ENCODE measurements at places on chromosomes 1 and 21.

- DNase-seq: no peak
Observed at GRCh38 chr1:219209578-219209977, 35.9 kb downstream of the LYPLAL1 start.

DNA sequence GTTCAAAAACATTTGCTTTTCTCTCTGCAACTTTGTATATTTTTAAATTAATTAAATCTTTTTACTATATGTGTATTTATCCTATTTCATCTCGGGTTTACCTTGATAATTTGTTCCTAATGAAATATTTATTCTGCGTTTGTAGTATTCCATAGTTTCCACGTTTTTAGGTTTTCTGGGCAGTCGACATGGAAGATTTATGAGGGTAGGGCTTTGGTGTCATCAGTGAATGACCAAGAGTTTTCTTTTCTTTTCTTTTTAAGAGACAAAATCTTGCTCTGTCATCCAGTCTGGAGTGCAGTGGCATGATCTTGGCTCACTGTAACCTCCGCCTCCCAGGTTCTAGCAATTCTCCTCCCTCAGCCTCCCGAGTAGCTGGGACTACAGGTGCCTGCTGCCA lies 17.2 kb upstream of the ZNF669 start:
- no peak for DNase-seq

DNA sequence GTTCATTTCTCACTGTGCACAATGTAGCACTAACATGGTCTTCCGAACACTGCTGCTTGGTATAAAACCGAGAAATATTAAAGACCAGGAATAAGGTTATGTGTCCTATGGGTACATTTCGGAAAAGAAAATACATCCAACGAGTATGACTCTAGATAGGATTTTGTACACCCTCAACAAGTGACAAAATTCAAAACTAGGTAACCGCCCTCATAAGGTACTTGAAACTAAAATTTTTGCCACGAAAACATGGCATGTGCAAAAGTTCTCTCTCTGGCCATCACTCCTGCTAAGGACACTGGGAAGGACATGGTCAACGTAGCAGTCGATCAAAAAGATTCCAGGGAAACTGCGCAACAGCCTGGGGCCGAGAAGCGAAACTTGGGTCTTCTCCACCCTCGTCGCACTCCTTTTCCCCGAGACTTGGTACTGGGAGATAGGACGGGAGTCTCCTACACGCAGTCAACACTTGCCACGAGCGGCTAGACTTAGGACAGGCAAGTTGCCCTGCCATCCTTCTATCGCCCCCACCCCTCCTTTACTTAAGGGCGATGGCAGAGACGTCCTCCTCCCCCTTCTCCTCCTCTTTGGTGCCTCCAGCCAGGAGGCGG lies 338 bp upstream of the TOR1AIP1 start:
- DNase-seq: no peak

- DNase-seq: no peak
Observed at GRCh38 chr1:189429610-189430009, 1048.1 kb downstream of the BRINP3 start.

- DNase-seq: no peak
Observed at GRCh38 chr21:43331962-43332828, 94.7 kb downstream of the SIK1 start.

DNA sequence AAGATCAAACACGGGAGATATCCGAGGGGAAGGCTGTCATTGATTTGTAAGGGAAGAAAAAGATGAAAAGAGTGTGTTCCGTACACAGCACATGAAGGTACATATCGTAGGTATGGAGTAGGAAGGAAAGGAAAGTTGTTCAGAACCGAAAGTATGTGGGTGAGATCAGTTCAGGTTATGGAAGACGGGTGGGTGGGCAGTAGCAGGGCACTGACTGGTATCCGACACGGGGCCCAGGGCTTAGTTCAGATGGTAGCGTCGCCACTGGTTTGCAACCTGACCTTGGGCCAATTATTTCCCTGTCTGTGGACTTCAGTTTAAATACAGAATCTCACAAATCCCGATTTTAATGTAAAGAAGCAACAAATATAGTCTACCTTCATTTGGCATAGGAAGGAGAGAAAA lies 27.8 kb upstream of the A3GALT2 start:
- no peak for DNase-seq

GRCh38 chr1:165697491-165697880 lies 876 bp downstream of the ALDH9A1 start:
- no peak for DNase-seq

- DNase-seq: no peak
Observed at GRCh38 chr1:235776396-235776795, 90.3 kb downstream of the LYST start.

DNA sequence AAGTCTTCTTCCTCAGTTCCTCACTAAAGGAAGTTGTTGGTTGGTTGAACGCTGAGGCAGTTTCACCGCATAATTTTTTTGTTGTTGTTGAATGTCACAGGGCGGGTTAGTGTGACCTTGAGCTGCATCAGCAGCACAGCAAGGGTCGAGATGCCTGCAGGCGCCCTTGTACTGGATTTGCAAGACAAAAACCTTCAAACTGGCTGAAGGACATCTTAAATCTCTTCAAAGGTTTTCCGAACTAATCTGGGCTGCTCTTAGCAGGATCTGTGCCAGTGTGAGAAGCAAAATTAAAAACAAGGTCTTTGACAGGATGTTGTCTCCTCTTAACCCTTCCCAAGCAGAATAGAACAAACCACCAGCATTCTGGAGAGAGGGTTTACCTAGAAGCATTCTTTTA lies 59.4 kb downstream of the NRIP1 start:
- DNase-seq: no peak

GRCh38 chr1:80293818-80294217 lies 1287.3 kb upstream of the ADGRL4 start:
- DNase-seq: no peak

DNA sequence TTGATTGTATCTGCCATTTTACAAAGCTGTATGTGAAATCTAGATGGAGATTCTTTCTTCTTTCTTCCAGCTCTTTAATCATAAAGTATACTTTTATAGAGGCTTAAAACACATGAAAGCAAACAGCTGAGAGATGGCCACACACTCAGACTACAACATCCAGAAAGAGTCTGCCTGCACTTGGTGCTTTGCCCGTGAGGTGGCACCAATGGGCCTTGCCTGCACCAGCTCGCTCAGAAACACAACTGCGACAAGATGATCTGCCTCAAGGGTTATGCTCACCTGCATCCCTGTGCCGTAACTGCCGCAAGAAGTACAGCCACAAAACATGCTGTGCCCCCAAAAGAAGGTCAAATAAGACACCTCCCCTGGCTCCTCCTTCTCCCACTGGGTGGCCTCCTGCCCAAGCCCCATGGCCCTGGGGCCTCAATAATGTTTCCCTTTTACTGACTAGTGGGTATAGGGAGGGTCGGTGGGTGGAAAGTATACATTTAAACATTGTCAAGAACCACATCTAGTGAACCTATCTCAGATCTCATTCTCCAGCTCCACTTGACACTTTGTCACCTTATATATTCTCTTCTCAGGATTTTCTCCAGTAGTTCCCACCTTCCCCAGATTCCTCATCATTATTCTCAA lies 66.7 kb upstream of the ANGPTL3 start:
- DNase-seq: no peak

DNA sequence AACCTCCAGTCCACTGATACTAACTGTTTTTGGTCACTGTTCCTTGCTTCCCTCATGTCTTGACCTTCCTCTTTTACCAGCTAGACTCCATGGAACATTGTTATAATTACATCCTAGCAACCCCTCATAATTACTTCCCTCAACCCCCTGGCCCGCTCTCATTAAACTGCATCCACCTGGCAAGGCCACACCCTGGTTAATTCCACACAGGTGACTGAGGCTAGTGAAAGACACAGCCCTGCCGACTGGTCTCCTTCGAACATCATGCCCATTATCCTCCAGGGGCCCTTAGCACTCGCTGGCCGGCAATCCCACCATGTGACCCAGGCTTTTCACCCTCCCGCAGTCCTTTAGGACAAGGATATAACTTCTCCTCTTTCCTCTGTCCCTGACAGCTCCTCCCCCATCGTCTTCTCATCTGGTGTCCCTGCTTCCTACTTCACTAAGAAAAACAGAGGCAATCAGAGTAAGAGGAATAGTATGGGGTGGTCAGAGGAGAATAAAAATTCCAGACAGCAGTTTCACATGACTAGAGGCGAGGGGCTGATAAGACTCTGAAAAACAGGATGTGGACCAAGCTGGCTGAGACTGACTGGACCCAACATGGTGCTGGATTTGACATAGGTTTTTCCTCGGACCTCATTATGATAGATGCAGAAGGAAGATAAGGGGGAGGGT lies 8.8 kb upstream of the TENT5B start:
- no peak for DNase-seq

DNA sequence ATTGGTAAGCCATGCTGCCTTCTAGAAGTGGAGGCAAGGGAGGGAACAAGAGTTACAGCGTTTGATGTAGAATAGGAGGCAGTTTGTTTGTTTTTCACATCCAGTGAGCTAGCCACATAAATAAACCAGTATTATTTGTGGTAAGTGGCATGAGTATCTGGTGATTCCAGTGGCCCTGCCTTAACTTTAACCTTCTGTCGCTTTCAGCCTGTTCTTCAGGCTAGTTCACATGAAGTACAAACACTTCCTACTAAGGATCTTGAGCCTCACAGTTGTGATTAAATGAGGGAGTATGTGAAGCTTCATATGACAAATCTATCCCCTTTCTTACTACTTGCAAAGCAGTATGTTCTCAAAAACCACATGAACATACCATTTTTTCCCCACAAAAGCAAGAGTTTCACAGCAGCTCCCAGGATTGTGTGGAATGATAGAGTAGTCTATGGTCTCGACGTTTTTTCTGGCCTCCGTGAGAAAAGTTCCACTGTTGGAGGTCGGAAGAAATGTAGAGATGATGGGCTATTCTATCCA lies 59.5 kb downstream of the PHACTR4 start:
- DNase-seq: no peak

Data from stimulated activated CD8-positive, alpha-beta memory T cell treated with anti-CD3 and anti-CD28 coated beads, Interleukin-12 subunit alpha, Interleukin-12 subunit beta, amount 100 ng/mL, for 1 hour (primary cell).